ENCODE measurements at places on chromosomes 1 and 21.

- DNase-seq = no peak
These were observed 1.2 kb downstream of the HP1BP3 start for GRCh38 chr1:20785907-20786252.

GRCh38 chr1:171751221-171751620, 9.4 kb upstream of the VAMP4 start:
- no peak for DNase-seq

- DNase-seq = no peak
These were observed 122.8 kb upstream of the APP start for GRCh38 chr21:26293141-26293946.

GRCh38 chr1:200710166-200710565, 28.5 kb upstream of the CAMSAP2 start:
- DNase-seq = no peak

- DNase-seq = no peak
These were observed 31.7 kb downstream of the AK5 start for GRCh38 chr1:77313491-77313890.

DNA sequence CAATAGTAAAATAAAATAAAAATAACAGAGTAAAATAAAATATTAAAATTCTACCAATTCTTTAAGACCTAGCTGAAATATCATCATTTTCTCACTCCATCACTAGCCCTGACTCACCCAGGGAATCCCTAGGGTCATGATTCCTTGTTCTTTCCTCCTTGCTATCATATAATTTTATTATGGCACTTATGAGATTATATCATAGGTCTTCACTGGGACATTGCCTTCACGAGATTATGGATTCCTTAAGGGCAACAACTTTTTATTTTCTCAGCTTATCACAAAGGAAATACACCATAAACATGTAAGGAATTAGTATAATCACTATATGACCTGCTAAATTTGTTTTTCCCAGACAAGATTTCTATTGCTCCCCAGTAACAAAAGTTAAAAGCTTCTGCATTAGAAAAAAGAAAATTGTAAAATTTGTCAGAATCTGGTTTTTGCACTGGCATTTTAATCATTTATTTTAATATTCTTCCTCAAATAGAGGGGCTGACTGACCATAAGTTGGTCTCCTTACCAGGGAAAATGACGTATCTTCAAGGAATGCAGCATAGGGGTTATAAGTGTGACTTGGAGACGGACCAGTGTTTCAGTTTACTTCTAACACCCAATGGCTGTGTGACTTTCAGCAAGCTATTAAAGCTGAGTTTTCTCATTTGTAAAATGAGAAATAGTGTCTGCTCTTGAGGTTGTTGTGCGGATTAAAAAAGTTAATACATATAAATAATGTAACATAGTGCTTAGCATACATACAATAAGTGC, 8.8 kb upstream of the CLCA4 start:
- DNase-seq = no peak

DNA sequence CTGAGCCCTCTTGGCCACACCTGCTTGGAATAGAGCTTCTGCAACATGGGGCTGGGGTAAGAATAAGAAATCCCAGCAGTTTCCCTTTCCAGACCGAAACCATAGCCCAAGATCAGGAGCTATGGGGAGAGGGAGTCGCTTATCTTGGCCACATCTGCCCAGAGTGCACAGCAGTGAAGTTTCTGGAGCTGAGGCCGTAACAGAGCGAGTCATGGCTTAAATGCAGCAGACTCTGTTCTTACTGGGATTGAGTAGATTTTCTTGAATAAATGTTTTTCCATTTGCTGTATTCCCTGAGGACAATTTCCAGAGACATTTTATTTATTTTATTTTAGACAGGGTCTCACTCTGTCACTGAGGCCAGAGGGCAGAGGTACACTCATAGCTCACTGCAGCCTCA, 33.5 kb downstream of the CFAP57 start:
- no peak for DNase-seq

DNA sequence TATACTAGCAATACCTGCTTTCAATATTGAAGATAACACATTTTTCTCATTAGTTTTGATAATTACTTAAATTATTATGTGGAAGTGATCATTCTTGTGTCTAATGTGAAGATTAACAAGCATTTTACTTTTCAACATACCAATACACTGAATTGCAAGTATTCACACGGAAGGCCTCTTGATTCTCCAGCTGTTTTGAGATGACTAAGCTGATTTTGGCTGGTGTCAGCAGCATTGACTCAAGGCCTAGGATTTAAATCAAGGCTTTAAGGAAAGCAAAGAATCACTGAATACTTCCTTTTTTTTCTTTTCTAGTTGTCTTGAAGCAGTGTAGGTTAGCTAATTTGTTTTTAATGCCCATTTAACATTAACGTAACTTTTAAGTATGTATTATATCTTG, 373.7 kb downstream of the SRGAP2C start:
- no peak for DNase-seq

GRCh38 chr1:50450861-50451653, 27.8 kb upstream of the DMRTA2 start:
- DNase-seq = no peak

DNA sequence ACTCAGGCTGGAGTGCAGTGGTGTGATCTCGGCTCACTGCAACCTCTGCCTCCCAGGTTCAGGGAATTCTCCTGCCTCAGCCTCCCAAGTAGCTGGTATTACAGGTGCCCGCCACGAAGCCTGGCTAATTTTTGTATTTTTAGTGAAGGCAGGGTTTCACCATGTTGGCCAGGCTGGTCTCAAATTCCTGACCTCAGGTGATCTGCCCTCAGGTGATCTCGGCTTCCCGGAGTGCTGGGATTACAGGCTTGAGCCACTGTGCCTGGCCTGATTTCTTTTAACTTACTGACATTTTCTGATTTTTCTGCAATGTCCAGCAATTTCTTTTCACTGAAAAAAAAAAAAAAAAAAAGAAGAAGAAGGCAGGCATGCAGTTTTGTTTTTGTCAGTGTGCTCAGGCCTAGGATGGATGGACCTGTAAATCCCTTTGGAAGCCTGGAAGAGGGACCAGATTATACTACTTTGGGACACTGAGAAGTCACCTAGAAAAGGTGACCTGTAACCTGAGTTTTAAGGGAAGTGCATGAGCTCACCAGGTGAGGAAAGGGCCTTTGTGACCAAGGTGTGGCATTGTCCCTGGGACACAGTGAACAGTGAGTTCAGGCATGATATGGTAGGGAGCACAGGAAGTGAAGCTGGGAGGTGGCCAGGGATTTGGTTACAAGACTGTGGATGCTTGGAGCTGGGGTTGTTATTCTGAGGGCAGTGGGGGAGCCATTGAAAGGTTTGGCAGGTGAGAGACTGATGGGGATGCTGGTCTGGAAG, 2.7 kb upstream of the TMEM61 start:
- no peak for DNase-seq

GRCh38 chr1:20729990-20730689, 2.4 kb downstream of the SH2D5 start:
- DNase-seq = no peak

- DNase-seq = no peak
These were observed 114.5 kb upstream of the TMPRSS15 start for GRCh38 chr21:18518054-18518481.

- no peak for DNase-seq
These were observed 5.2 kb upstream of the PLA2G2D start for GRCh38 chr1:20124456-20125057.

DNA sequence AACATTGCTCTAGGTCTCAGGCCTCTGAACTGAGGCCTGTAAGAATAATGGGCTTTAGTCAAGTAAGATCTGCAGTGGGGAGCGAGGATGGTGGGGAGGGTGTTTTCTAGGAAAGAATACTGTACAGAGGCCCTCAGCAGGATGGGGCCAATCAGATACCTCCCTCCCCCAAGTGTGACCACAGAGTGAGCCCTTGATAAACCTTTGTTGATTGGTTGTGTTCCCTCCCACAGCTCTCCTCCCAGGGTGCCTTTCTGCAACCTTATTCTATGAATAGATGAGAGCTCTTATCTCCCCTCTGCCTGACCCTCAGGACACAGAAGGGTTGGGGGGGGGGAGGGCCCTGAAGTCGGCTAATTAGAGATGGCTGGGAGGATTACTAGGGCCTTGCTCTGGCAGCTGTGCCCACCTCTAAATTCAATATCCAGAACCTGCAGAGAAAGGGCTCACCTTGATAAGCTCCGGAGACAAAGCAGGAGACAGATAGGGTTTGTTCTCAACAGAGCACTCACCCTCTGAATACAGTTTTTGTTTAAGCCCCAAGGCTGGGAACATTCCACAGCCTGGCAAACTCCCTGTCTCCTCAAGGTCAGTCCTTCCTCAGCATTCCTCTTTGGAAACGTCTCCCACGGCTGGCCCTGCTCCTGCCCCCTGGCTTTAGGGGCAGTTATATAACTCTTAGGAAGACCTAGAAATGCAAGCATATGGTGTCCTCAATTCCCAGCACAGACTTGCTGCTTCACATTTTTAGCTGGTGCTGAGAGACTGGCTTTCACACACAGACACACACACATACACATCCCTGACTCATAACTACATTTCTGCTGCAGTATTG, 42.9 kb downstream of the ATP1A1 start:
- no peak for DNase-seq

DNA sequence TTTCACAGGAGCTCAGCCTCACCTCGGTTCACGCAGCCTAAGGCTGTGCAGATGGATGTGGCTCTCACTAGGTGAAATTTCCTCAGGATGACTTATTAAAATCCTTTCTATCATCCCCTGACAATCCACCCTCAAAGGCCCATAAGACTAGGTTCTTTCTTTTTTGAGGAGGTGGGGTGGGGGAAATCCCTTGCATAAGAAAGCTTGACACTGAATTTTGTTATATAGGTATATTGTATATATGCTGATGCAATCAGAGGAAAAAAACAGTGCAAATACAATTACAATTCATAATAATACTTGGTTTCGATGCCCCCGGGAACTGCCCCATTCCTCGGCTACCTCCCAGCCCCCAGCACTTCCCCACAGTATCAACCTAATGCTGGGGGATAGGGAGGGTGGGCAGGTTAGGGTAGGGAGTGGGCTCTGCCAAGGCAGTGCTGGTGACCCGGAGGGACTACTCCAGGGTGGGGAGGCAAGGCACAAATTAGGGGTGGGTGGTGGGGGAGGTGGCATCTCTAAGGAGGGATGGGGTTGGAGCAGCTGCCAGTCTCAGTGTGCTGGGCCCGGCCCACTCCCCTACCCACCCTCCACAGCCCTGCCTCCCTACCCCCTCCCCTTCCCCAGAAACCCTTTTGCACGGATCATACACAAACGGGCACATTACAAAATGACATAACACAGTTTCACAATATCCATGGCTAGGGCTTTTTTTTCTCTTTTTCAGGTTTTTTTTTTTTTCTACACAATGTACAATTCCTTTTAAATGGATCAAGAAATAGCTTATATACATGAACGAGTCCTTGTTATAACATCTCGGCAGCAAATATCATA, 30.9 kb downstream of the SLC27A3 start:
- no peak for DNase-seq

DNA sequence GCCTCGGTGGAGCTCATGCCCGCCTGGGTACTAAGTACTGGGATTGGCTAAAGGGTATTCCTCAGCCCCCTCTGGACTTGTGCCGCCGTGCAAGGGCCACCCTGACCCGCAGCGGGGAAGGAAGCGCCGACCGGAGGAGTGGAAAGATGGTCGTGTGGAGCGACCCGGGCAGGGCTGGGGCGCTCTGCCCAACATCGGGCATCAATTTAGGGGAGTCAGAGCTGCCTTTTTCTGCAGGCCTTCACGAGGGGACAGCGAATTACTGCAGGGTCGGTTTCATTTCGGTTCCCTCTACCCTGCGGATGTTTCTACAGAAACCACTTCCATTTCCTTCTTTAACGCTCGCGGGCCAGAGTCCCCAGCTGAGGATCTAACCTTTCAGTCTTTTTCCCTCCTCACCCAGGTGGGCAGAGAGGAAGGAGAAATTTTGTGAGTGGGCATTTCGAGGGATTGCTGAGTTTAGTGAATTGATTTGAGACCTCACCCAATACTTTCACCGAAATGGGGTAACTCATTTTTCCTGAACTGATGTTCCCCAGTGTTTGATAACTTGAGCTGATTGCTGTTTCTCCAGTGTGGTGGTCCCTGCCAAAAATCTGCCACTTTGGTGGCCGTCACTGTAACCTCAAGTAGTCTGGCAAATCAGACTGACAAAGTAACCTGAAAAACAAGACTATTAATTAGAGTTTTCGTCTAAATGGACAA, 1.1 kb downstream of the TOR1AIP1 start:
- DNase-seq = no peak

DNA sequence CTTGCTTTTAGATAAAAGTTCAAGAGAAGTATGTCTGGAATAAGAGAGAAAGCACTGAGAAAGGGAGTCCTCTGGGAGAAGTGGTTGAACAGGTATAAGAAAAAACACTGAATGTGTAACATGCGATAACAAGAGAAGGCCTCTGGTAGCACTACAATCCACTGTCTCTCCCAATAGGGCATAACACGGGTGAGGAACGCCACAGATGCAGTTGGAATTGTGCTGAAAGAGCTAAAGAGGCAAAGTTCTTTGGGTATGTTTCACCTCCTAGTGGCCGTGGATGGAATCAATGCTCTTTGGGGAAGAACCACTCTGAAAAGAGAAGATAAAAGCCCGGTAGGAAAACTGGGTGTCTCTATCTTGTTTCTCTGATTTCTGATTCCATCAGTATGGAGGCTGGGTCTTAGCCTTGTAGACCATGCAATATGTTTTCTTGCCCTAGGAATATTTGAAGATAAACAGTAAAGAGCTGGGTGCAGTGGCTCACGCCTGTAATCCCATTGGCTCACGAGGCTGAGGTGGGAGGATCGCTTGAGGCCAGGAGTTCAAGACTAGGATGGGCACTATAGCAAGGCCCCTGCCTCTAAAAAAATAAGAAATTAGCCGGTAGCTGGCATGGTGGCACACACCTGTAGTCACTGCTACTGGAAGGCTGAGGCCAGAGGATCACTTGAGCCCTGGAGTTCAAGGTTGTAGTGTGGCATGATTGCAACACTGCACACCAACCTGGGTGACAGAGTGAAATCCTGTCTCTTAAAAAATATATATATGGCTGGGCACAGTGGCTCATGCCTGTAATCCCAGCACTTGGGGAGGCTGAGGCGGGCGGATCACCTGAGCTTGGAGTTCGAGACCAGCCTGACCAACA, 40.4 kb downstream of the DAP3 start:
- no peak for DNase-seq

- no peak for DNase-seq
These were observed 13.8 kb downstream of the TMCC2 start for GRCh38 chr1:205241366-205242030.

DNA sequence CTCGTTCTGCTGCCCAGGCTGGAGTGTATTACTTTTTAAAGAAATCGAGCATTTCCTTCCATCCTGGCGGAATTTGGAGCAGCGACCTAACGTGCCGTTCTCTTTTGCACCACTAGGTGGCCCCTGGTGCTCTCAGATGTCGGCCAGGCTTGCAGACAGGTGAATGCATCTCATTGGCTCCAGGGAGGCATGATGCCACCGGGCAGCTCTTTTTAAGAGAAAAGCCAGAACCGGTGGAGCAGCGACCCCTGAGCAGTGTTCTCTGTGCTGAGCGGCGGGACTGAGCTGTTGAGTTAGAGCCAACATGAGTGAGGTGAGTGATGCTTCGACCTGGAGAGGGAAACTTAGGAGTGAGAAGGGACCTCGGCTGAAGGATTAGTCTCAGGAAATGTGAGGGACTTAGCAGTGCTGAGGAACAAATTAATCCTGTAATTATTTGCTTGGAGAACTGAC, at the start of gene PCP4:
TSS of gene PCP4 (plus strand) at position 241 of the 453 bp plus-strand sequence. CDS start at position 305, 64 bp downstream.
- no peak for DNase-seq

Data from activated gamma-delta T cell (primary cell).